ENCODE measurements at places on chromosomes 6 and 20.

DNA sequence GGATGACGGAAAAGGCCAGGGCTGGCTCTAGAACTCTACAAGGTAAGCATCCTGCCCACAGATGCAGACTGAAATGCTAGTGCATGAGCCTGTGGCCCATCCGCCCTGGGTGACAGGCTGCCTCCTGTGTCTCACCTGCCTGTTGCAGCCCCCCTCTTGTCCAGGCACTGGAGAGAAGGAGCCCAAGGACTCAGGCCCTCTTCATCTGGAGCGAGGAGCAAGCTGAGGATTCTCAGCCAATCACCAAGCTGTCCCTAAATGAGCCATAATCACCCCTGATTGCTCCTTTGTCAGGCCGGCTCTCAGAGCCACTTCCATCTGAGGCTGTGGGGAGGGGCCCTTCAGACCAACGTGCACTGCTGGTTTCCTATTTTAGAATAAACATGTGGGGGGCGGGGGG lies 10.0 kb upstream of the SLC32A1 start:
- no peak for DNase-seq

DNA sequence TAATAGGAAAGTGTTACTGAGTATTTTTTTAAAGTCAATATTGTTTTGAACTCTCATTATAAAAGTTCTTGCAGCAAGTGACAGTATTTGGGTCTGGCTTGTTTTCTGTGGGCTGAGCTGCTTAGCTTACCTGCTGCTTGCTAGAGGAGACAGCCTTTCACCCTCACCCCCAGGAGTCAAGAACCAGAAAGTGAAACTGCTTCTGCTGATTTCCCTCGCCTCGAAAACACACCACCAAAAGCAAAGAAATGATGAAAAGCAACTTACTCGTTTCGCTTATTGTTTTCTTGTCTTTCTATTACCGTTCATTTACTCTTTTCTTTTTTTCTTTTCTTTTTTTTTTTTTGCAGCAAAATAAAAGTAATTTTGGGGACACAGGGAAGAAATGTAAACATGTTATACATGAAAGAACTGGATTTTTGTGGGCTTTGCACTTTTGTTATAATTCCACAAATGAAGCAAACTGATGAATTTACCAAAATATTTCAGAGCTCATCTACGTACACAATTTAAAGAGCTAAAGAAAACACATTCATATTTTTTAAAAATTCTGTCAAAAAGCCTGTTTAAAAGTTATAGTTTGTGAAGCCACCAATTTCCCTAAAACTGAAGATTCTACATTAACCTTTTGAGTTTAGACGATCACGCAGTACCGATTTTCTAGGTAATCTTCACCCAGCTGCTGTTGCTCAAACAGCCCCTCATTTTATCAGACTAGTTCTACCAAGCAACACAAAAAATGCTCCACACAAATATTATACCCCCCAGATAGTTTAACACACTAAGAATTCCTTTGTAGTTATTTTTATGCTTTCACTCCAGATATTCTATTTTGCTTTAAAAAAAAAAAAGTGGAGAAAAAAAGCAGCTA lies 1.7 kb downstream of the SCML4 start:
- peak; percentile 87 for DNase-seq

DNA sequence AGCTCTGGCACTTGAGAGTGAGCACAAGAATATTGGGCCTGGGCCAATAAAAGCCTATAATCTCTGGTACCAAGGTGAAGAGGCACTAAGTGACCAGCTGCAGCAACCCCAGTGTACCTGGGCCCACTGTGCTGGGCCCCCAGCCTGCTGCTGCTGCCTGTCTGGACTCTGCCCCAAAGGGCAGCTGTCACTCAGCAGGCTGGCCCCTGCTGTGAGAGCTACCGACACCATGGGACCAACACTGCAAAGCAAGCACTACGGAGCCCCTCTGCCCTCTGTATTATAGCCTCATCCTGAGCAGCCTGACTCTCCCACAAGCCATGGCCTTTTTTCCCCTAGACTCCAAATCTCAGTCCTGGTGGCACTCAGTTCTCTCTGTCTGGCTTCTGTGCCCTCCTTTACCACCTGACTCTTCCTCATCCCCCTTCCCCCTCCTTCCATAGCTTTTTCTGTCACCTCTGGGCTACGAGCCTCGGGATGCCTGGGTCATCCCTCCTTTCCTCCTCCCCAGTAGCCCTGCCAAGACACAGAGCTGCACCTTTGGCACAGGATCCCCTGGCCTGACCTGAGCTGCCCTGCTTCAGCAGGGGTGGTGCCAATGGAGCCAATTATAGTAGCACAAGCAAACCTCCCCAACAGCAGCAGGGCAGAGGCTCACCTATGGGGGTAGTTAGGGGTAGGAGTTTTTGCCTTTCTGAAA lies 14.2 kb downstream of the RRP36 start:
- no peak for DNase-seq

DNA sequence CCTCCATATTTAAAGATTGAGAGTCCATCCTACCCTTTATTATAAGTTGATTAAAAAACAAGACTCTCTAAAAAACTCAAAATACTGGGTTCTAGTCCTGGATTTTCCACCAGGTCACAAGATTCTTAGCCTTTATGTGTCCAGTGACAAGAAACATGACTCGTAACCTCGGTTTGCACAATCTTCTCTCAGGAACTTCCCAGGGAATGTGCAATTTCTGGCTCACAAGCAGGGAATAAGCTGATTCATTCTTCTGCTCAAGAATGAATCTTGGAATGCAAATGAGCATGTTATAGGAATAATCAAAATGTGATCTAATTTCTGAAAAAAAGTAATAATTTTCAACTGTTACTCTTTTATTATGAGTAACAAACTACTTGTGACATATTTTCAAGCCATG lies 45.1 kb downstream of the OGFRL1 start:
- DNase-seq, result no peak

DNA sequence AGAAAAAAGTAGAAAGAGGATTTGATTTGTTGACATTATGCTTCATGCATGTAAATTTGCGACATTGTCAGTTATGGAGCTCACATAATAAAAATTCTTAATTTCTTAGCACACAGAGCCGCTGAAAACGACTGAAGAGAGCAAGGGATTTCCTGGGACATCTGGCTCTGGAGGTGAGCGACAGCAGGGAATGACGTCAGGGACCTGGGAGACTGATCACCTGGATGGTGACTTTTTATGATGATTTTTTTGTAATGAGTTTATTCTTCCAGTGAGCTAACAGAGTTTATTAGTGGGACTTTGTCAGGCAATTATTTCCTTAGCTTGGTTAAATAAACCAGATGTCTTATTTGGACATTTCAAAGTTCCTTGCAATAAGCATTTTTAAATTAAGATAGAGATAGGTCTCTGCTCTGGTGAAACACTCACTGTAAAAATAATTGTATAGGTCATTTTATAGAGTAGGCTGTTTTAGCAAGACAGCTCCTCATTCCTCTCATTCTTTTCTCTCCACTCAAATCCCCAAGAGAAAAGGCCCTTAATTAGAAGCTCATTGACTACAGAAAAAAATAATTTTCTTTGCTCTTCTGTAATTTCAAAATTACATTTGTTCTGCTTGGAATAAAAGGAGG lies 19.4 kb downstream of the TMEM200A start:
- DNase-seq, result no peak

- DNase-seq, result no peak
Measured at GRCh38 chr20:39588148-39588757, 626.1 kb downstream of the DHX35 start.

DNA sequence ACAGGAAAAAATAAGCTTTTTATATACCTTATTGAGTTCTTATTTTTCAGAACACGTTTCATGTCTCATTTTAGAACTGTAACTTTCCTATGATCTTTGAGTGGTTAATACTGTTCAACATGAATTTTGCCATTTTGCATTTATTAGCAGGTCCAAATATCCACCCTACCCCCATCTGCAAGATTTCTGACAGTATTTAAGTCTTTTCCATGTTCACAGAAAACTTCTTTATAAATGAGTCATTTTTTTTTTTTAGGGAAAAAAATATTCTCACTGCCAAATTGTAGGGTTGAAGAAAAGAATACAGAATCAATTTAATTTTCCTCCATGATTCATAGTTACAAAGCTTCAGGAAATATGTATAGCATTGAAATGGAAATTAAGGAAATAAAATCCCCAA lies 101.8 kb downstream of the COL21A1 start:
- DNase-seq, result no peak

DNA sequence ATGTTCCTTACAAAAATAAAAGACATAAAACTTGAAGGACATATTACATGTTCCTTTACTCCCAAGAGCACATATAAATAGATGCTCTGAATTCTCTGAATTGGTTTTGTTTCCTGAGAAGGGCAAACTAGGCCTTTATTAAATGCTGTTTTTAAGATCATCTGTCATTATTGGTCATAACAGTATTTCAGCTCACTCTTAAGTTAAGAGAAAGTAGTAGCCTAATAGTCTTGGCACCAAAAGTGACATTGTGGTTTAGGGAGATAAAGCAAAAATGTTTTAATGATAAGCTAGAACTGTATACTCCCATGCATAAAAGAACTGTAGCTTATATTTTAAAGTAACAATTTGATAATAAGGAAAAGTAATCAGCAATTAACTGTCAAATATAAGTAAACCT lies 361.1 kb upstream of the PTCHD4 start:
- DNase-seq, result no peak

DNA sequence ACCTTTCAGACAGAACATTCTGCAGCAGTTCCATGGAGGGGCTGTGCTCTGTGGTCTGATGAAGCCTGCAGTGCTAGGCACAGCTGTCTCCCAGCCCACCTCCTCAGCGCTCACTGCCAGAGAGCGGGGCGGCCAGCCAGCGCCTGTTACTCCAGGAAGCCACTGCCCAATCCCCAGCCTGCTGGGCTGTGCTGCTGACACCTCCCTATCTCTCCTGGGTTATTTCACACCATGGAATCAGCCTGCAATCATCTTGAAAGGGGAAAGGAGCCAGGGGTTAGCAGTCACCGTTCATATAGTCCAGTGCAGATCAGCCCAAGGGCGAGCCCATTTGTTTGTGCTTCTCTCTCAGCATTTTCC lies 46.3 kb upstream of the NHSL1 start:
- no peak for DNase-seq

DNA sequence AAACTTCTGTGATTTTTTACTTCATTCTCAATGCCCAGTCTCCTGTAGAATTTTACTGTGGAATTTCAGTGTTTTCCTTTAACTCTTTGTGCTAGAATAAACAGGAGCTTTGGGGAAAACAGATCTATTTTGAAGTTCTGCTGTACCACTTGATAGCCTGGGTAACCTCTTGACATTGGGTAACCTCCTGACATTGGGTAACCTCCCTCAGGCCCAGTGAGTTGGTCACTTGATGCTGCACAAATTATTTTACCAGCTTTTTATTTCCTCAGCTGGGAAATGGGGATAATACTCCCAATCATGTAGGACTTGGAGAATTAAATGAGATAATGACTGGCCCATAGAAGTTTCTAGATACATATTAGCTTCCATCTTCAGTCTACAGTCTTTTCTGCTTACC lies 137.3 kb upstream of the TOP1 start:
- no peak for DNase-seq

GRCh38 chr20:21302664-21303060 lies 469 bp upstream of the XRN2 start:
- DNase-seq, result no peak

- DNase-seq, result no peak
Measured at GRCh38 chr20:32526541-32526940, 58.6 kb downstream of the NOL4L start.

GRCh38 chr6:119157506-119157815 lies 79.0 kb upstream of the FAM184A start:
- DNase-seq, result no peak

DNA sequence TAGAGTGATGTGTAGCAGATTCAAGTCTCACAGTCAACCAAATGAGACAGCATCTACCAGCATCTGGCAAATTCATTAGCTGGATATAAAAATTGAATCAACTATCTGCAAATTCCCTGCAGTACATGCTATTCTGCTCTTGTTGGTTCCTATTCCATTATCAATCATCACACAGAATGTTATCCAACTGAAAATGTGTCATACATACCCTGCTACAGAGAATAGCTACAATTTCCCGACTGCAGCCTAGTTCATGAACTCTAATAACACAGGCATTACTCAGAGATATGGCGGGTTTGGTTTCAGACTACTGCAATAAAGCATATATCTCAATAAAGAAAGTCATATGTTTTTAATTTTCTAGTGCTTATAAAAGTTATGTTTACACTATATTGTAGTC lies 78.4 kb downstream of the AHI1 start:
- DNase-seq, result no peak

Data from CD4-positive, alpha-beta T cell treated with Interleukin-17A for 1 hour (primary cell).